CD8-positive, alpha-beta memory T cell (primary cell): ENCODE measurements at places on chromosomes 16 and 17. TPM values are rescaled to one million over a fixed set of nuclear protein-coding genes. Genes with fewer than 3 reads are reported as not detected.

GRCh38 chr16:19410435-19411171 is 7.1 kb upstream of the TMC5 start:
- H3K4me1 ChIP-seq: no peaks in the 10 kb centered on the region
- no peaks in the 10 kb centered on the region for H3K27me3 ChIP-seq
- H3K36me3 ChIP-seq: no peaks in the 10 kb centered on the region
- no peak overlapping the region for H3K4me3 ChIP-seq
- DNase-seq: no peak

GRCh38 chr17:42520540-42520951 is 15.5 kb upstream of the NAGLU start:
- no peaks in the 10 kb centered on the region for H3K27me3 ChIP-seq
- no peaks in the 10 kb centered on the region for H3K36me3 ChIP-seq
- no peak overlapping the region for H3K4me3 ChIP-seq
- peaks cover 4% of the 10 kb centered on the region for H3K4me1 ChIP-seq
- DNase-seq: no peak
- no peak overlapping the region for H3K27ac ChIP-seq

GRCh38 chr16:16163571-16163970 is 59.7 kb downstream of the ABCC6 start:
- no peaks in the 10 kb centered on the region for H3K27me3 ChIP-seq
- H3K36me3 ChIP-seq: no peaks in the 10 kb centered on the region
- no peak overlapping the region for H3K27ac ChIP-seq
- no peak for DNase-seq

- no peak overlapping the region for H3K4me3 ChIP-seq
- H3K27me3 ChIP-seq: no peaks in the 10 kb centered on the region
- H3K36me3 ChIP-seq: no peaks in the 10 kb centered on the region
Observed at GRCh38 chr17:30339086-30339485, 5.2 kb upstream of the TMIGD1 start.

The MARCHF10 gene
- total RNA-seq: not detected

GRCh38 chr16:4261557-4262172 is 11.2 kb downstream of the TFAP4 start:
- no peaks in the 10 kb centered on the region for H3K4me1 ChIP-seq
- peak; percentile 37 for DNase-seq
- no peak overlapping the region for H3K27ac ChIP-seq
- H3K4me3 ChIP-seq: no peak overlapping the region
- H3K36me3 ChIP-seq: peaks cover 12% of the 10 kb centered on the region

DNA sequence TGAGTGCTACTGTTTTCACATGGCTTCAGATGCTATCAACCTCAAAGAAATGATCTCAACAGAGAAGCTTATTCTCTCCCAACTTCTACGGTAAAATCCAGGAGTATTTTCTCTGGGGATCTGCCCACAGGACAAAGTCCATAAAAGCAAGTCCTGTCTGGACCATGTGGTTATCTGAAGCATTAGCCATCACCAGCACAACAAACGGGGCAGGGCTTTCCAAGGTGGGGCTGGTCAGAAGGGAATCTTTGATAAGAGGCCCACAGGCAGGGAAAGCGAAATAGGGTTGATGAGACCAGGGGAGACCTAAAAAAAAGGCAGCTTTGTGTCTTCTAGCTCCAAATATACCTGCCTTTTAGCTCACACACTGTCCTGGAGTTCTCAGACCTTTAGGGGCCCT is 38.7 kb upstream of the CACNG3 start:
- H3K4me1 ChIP-seq: no peaks in the 10 kb centered on the region
- H3K27me3 ChIP-seq: no peaks in the 10 kb centered on the region
- DNase-seq: no peak
- peaks cover 15% of the 10 kb centered on the region for H3K36me3 ChIP-seq
- no peak overlapping the region for H3K27ac ChIP-seq

- no peaks in the 10 kb centered on the region for H3K27me3 ChIP-seq
- H3K4me3 ChIP-seq: no peak overlapping the region
- no peaks in the 10 kb centered on the region for H3K4me1 ChIP-seq
- H3K36me3 ChIP-seq: peaks cover 4% of the 10 kb centered on the region
Observed at GRCh38 chr17:37221865-37222264, 153.9 kb upstream of the C17orf78 start.

- H3K27ac ChIP-seq: no peak overlapping the region
- no peak for DNase-seq
- no peak overlapping the region for H3K4me3 ChIP-seq
- peaks cover 29% of the 10 kb centered on the region for H3K4me1 ChIP-seq
- no peaks in the 10 kb centered on the region for H3K36me3 ChIP-seq
Observed at GRCh38 chr16:1564325-1564724, 30.9 kb downstream of the TMEM204 start.

The MRPL28 gene
- 98.0 TPM for total RNA-seq

GRCh38 chr16:89023151-89023551 is 46.1 kb upstream of the CBFA2T3 start:
- H3K4me1 ChIP-seq: peaks cover 7% of the 10 kb centered on the region
- no peaks in the 10 kb centered on the region for H3K36me3 ChIP-seq

- no peaks in the 10 kb centered on the region for H3K4me1 ChIP-seq
- no peak overlapping the region for H3K27ac ChIP-seq
- DNase-seq: no peak
- no peaks in the 10 kb centered on the region for H3K27me3 ChIP-seq
- H3K4me3 ChIP-seq: no peak overlapping the region
Observed at GRCh38 chr17:69773081-69773480, 301.9 kb upstream of the KCNJ16 start.

GRCh38 chr16:66207883-66208265 is 158.6 kb upstream of the CDH5 start:
- no peak for DNase-seq
- H3K4me3 ChIP-seq: no peak overlapping the region
- H3K36me3 ChIP-seq: no peaks in the 10 kb centered on the region
- H3K27me3 ChIP-seq: no peaks in the 10 kb centered on the region
- no peak overlapping the region for H3K27ac ChIP-seq
- no peaks in the 10 kb centered on the region for H3K4me1 ChIP-seq

The TERF2IP gene
- 90.6 TPM for total RNA-seq

- H3K36me3 ChIP-seq: peaks cover 10% of the 10 kb centered on the region
- DNase-seq: no peak
- H3K4me1 ChIP-seq: peaks cover 8% of the 10 kb centered on the region
- H3K27me3 ChIP-seq: no peaks in the 10 kb centered on the region
Observed at GRCh38 chr17:19940722-19941464, 36.7 kb downstream of the AKAP10 start.

DNA sequence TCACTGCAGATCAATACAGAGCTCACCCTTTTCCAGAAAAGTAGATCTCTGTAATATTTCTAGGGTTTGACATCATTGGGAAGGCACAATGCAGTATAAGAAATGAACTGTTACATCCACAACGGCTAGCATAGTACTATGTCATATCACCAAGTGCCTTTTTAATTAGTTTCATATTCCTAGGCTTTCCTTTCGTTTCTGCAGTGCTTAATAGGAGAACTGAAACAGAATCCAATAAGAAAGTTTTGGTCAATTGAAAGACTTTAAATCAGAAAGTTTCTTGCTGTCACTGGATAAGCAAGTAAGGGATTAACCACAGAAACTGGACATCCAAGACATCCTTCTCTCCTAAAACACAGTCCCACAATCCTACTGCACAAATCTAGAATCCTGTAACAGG is 3.5 kb upstream of the RNF43 start:
- peaks cover 15% of the 10 kb centered on the region for H3K4me1 ChIP-seq
- H3K27ac ChIP-seq: no peak overlapping the region
- H3K4me3 ChIP-seq: no peak overlapping the region
- no peak for DNase-seq

GRCh38 chr16:50067290-50067853 is 1.6 kb downstream of the HEATR3 start:
- no peak overlapping the region for H3K27ac ChIP-seq
- H3K4me1 ChIP-seq: peaks cover 24% of the 10 kb centered on the region
- no peak overlapping the region for H3K4me3 ChIP-seq
- no peaks in the 10 kb centered on the region for H3K27me3 ChIP-seq
- H3K36me3 ChIP-seq: peaks cover 12% of the 10 kb centered on the region
- peak; percentile 15 for DNase-seq

The CAVIN1 gene
- total RNA-seq: 0.18 TPM

DNA sequence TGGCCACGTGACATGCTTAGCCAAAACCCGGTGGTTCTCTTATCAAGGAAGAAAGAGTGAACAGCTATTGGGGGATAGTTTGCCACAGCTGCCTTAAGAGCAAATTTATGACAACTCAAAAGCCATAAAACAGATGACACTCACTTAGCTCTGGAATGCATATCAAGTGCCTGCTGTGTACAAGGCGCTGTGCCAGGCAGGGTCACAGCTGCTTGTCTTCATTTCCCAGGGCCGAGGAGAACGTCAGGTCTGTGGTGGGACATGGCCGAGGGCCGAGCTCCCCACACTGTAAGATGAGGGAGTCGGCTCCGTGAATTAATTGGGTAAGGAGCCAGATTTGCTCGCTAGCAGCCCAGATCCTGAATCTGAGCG is 14.0 kb downstream of the EEF2K start:
- no peaks in the 10 kb centered on the region for H3K4me1 ChIP-seq
- no peak for DNase-seq
- H3K4me3 ChIP-seq: no peak overlapping the region
- H3K27me3 ChIP-seq: no peaks in the 10 kb centered on the region
- H3K36me3 ChIP-seq: no peaks in the 10 kb centered on the region

- peak; percentile 81 for DNase-seq
- no peaks in the 10 kb centered on the region for H3K27me3 ChIP-seq
- peak overlapping the region; percentile 63 for H3K4me3 ChIP-seq
- H3K36me3 ChIP-seq: no peaks in the 10 kb centered on the region
Observed at GRCh38 chr16:324451-325334, 27.8 kb downstream of the AXIN1 start.

The USP31 gene
- total RNA-seq: 9.7 TPM

The TMEM98 gene
- 0.22 TPM for total RNA-seq

DNA sequence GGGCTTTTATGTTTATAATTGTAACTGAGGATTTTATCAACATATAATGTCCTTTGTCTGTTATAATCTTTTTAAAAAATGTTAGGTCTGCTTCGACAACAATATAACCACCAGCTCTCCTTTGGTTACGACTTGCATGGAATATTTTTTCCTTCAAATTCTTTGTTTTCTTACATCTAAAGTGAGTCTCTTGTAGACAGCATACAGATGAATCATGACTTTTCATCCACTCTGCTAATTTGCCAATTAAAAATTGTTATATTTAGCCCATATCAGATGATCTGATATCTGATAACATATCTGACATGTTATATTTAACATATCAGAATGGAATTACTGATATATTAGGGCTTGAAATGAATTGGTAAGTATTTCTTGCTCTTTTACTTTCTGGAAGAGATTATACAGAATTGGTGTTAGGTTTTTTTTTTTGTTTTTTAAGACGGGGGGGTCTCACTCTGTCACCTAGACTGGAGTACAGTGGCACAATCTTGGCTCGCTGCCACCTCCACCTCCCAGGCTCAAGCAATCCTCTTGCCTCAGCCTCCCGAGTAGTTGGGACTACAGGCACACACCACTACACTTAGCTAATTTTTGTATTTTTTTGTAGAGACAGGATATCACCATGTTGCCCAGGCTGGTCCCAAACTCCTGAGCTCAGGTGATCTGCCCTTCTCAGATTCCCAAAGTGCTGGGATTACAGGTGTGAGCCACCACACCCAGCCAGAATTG is 27.5 kb downstream of the TBX21 start:
- H3K27ac ChIP-seq: no peak overlapping the region
- no peaks in the 10 kb centered on the region for H3K27me3 ChIP-seq
- DNase-seq: no peak
- peaks cover 16% of the 10 kb centered on the region for H3K4me1 ChIP-seq

DNA sequence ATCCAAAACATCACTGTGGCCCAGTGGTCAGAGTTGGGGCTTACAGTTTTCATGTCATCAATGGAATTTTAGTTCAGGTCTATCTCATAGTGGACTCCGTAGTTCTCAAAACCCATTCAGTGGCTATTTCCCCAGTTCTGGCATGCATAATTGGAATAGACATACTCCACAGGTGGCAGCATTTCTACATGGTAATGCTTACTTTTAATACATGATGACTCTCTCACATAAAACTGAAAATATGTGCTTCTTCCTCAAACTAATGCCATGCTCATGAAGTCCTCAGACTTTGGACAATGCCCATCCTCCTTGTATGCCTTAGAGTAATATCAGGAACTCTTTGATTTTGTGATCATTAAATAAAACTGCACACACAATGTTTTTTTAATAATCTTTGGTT is 857.4 kb upstream of the GOT2 start:
- H3K36me3 ChIP-seq: no peaks in the 10 kb centered on the region
- no peaks in the 10 kb centered on the region for H3K4me1 ChIP-seq
- DNase-seq: no peak

The KIF2B gene
- not detected for total RNA-seq

DNA sequence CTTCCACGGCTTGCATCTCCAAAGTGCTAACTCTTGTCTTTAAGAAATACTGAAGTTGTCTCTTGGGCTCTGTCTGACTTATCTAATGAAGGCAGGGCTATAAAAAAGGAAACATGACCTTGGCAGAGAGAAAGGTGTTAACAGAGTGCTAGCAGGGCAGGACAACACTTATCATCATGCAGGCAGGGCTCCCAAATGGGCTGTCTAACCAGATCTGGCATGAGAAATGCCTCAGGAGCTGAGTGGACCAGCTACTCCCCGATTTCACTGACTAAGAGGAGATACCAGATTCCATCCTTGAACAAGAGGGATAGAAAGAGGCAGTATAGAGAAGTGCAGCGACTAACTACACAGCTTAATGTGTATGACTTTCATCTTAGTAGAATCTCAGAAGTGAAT is 32.6 kb downstream of the PMP22 start:
- no peaks in the 10 kb centered on the region for H3K27me3 ChIP-seq
- H3K36me3 ChIP-seq: no peaks in the 10 kb centered on the region
- H3K27ac ChIP-seq: no peak overlapping the region

GRCh38 chr16:23584186-23585076 is 11.7 kb downstream of the NDUFAB1 start:
- H3K36me3 ChIP-seq: peaks cover 32% of the 10 kb centered on the region
- no peak overlapping the region for H3K27ac ChIP-seq
- H3K27me3 ChIP-seq: no peaks in the 10 kb centered on the region
- H3K4me1 ChIP-seq: no peaks in the 10 kb centered on the region

GRCh38 chr16:20393801-20394577 is 10.5 kb downstream of the PDILT start:
- H3K36me3 ChIP-seq: no peaks in the 10 kb centered on the region
- H3K27me3 ChIP-seq: no peaks in the 10 kb centered on the region
- DNase-seq: no peak
- no peaks in the 10 kb centered on the region for H3K4me1 ChIP-seq

The CTDNEP1 gene
- 240 TPM for total RNA-seq

GRCh38 chr16:13203725-13204124 is 302.3 kb downstream of the SHISA9 start:
- no peaks in the 10 kb centered on the region for H3K36me3 ChIP-seq
- no peak for DNase-seq
- no peaks in the 10 kb centered on the region for H3K4me1 ChIP-seq

The VWA3A gene
- 0.04 TPM for total RNA-seq

DNA sequence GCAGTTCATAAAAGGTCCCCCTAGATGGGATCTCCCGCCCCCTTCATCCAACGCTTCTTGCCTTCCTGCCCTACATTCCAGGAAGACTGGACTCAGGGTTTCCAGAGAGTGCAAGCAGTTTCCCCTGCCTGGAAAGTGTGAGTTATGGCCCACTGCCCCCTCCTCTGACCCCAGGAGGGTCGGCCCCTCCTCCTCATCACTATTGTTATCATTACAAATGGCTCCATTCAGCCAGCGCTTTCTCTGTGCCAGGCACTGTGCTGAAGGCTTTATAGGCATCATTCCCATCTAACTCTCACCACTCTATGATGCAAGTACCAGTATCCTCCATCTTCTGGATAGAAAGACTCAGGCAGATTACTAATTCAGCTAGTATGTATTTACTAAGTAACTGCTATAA is 90.7 kb downstream of the USP31 start:
- H3K36me3 ChIP-seq: no peaks in the 10 kb centered on the region
- no peaks in the 10 kb centered on the region for H3K27me3 ChIP-seq
- no peak for DNase-seq

- H3K27me3 ChIP-seq: peaks cover 24% of the 10 kb centered on the region
- DNase-seq: no peak
- H3K36me3 ChIP-seq: no peaks in the 10 kb centered on the region
Observed at GRCh38 chr17:975371-975915, 4.1 kb downstream of the NXN start.
